Activated CD4-positive, alpha-beta memory T cell treated with anti-CD3 and anti-CD28 coated beads for 36 hours (primary cell): ENCODE measurements at places on chromosomes 11 and 22. TPM values are rescaled to one million over a fixed set of nuclear protein-coding genes. Genes with fewer than 3 reads are reported as not detected.

SMC1B gene
- total RNA-seq = 1.1 TPM

MMP12 gene
- not detected for total RNA-seq

DNA sequence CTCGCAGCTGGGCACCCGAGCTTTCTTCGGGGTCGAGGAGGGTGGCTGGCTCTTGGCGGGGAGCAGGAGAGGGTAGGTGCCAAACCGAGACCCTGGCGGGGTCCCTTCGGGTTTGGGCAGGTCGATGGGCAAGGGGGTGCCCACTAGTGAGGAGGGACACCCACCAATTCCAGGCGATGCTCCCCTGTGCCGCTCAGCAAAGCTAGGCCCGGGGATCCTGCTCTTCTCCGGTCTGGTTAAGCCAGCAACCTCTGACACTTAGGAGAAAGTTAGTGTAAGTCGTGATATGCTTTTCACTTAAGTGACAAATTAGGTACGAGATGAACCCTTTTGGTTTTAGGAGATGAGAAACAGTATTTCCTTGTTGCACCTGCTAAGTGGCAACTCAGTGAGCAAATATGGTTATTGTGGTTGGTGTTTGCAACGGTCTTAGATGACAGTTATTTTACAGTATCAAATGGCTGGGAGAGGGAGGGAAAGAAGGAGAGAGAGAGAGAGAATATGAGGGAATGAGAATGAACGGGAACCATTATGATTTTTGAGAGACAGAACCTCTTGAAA, 565 bp downstream of the NUCB2 start:
- peak overlapping the region; percentile 87 for H3K27ac ChIP-seq
- H3K27me3 ChIP-seq = no peaks in the 10 kb centered on the region
- peaks cover 33% of the 10 kb centered on the region for H3K4me1 ChIP-seq
- peaks cover 2% of the 10 kb centered on the region for H3K36me3 ChIP-seq

- peaks cover 5% of the 10 kb centered on the region for H3K36me3 ChIP-seq
- H3K27ac ChIP-seq = peak overlapping the region; percentile 88
- H3K4me3 ChIP-seq = peak overlapping the region; percentile 85
Observed at GRCh38 chr22:39239561-39240423, 5.0 kb downstream of the PDGFB start.

- no peaks in the 10 kb centered on the region for H3K36me3 ChIP-seq
- H3K27me3 ChIP-seq = peaks cover 6% of the 10 kb centered on the region
- no peak within 1 kb of the TSS for H3K27ac ChIP-seq
- no peak for DNase-seq
- H3K4me1 ChIP-seq = peaks cover 14% of the 10 kb centered on the region
Observed at GRCh38 chr11:58731819-58732218, at the start of gene GLYAT. GLYAT (minus strand) TSS chr11:58731943; CDS start chr11:58724496, 7,447 bp downstream.

GRCh38 chr11:92388380-92388779, 163.8 kb downstream of the FAT3 start:
- no peaks in the 10 kb centered on the region for H3K4me1 ChIP-seq
- no peaks in the 10 kb centered on the region for H3K27me3 ChIP-seq
- H3K4me3 ChIP-seq = no peak overlapping the region
- no peak for DNase-seq
- H3K27ac ChIP-seq = no peak overlapping the region
- no peaks in the 10 kb centered on the region for H3K36me3 ChIP-seq

DNA sequence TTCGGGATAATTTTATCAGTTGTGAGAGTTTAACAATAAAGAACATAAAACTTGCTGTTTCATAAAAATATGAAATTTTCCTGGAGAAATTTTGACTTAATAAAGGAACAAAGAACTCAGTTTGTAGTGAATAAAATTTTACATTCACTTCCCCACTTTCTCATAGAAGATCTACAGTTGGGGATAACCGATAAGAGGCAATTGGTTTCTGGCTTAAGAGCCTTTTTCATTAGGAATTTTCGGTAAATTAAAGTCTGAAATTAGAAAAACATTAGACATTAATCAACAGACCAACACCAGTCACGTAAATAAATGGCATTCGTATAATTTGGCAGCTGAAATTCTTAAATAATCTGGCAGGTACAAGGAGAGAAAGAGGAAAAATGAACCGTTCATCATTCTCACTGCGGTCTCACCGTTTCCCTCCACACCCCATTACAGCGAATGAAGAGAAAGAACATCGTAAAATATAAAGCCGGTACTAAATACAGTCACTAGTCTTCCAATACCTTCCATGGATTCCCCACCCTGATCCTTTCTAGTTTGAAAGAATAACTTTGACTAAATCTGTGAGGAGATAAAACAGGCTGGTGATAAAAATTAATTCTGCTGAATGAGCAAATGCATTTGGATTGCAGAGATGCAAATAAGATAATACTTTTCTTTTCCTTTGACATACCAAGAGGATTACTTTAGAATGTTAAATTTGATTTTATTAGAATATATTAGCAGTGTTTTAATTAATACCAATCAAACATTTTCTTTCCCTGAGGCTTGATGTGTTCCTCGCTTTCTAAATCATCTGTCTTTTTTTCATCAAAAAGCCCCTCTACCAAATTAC, 19.5 kb downstream of the BLID start:
- no peak for DNase-seq
- peaks cover 11% of the 10 kb centered on the region for H3K4me1 ChIP-seq
- H3K27ac ChIP-seq = no peak overlapping the region
- no peaks in the 10 kb centered on the region for H3K36me3 ChIP-seq
